Right lobe of liver (tissue), 6 donors: ENCODE measurements at places on chromosomes 11 and 22. TPM values are rescaled to one million over a fixed set of nuclear protein-coding genes. Genes with fewer than 3 reads are reported as not detected.

DNA sequence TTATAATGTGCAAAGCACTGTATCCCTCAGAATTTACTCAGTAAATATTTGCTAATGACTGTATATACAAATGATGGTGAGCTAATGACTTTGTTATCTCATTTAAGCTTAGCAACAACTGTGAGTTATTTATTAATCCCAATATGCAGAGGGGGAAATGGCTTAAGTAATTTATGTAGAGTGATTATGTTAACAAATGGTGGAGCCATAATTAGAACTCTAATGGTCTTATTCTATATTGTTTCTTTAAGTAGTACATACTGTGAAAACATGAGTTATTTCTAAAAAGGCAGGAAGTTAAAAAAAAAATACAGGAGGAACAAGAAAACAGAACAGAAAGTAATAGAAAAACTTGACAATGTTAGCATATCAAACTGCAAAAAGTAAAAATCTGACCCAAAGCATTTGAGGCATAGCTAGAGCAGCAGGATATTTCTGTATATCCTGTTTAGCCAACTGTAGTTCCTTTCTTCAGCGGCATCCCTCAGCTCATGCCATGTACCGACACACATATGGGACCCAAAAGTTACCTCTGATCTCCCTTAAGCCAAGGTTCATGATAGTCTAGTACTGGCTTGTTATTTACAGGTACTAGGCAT lies 94.2 kb downstream of the FCHSD2 start:
- DNase-seq, result no peak
- no peak overlapping the region for H3K4me3 ChIP-seq
- H3K27ac ChIP-seq, result no peak overlapping the region
- no peaks in the 10 kb centered on the region for H3K4me1 ChIP-seq
- H3K36me3 ChIP-seq, result no peaks in the 10 kb centered on the region
- H3K27me3 ChIP-seq, result no peaks in the 10 kb centered on the region

- no peaks in the 10 kb centered on the region for H3K27me3 ChIP-seq
- peaks cover 3% of the 10 kb centered on the region for H3K36me3 ChIP-seq
- no peaks in the 10 kb centered on the region for H3K4me1 ChIP-seq
- no peak for DNase-seq
- H3K4me3 ChIP-seq, result no peak overlapping the region
These were observed 7.2 kb downstream of the CEP164 start for GRCh38 chr11:117334896-117335295.

- peak overlapping the region; percentile 10 for H3K4me3 ChIP-seq
- no peaks in the 10 kb centered on the region for H3K27me3 ChIP-seq
- H3K36me3 ChIP-seq, result no peaks in the 10 kb centered on the region
- H3K4me1 ChIP-seq, result peaks cover 3% of the 10 kb centered on the region
These were observed 55.9 kb downstream of the BMAL1 start for GRCh38 chr11:13333456-13333957.

DNA sequence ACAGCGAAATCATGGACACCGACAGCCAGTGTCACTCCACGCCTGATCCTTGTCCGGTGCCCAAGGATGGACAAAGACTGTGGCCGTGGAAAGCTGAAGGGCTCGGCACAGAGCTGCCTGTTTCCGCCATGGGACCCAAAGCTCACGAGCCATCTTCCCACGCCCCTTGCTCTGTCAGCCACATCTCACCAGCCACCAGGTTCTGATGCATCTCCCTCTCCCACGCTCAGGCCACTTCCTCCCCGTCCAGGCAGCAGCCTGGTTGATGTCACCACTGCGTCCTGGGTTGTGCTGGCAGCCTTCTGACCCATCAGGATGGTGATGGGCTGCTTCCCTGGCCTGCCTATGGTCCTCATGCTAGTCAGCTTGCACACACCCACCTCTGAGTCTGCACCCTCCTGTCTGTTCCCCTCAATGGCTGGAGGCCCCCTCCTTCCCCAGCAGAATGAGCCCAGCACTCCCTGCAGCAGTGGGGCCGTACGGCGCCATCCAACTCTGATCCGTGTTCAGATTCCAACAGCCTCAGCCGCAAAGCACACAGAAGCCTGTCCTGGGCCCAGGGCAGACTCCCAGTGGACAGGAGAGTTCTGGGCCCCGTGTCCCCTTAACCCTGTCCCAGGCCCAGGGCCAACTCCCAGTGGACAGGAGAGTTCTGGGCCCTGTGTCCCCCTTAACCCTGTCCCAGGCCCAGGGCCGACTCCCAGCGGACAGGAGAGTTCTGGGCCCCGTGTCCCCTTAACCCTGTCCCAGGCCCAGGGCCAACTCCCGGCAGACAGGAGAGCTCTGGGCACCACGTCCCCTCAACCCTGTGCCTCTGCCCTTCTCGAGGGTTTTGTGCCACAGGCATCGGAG lies 259.5 kb downstream of the BRD1 start:
- DNase-seq, result peak; percentile 12
- no peaks in the 10 kb centered on the region for H3K27me3 ChIP-seq
- no peak overlapping the region for H3K4me3 ChIP-seq
- no peak overlapping the region for H3K27ac ChIP-seq

- H3K27me3 ChIP-seq, result no peaks in the 10 kb centered on the region
- H3K36me3 ChIP-seq, result no peaks in the 10 kb centered on the region
- H3K4me3 ChIP-seq, result no peak within 1 kb of the TSS
- DNase-seq, result no peak
These were observed at the start of gene CLMP for GRCh38 chr11:123195188-123196059. Gene CLMP, minus strand, starts transcription at chr11:123195248. Its CDS starts 308 bp downstream, at chr11:123194940.

- H3K27ac ChIP-seq, result no peak overlapping the region
- H3K4me3 ChIP-seq, result no peak overlapping the region
- H3K36me3 ChIP-seq, result no peaks in the 10 kb centered on the region
- no peaks in the 10 kb centered on the region for H3K4me1 ChIP-seq
These were observed 652.8 kb downstream of the KCNA4 start for GRCh38 chr11:29364006-29364405.

GRCh38 chr11:74935285-74935684 lies 13.6 kb downstream of the XRRA1 start:
- H3K27me3 ChIP-seq, result no peaks in the 10 kb centered on the region
- H3K4me1 ChIP-seq, result no peaks in the 10 kb centered on the region
- no peak overlapping the region for H3K4me3 ChIP-seq
- DNase-seq, result no peak
- H3K36me3 ChIP-seq, result peaks cover 34% of the 10 kb centered on the region

DNA sequence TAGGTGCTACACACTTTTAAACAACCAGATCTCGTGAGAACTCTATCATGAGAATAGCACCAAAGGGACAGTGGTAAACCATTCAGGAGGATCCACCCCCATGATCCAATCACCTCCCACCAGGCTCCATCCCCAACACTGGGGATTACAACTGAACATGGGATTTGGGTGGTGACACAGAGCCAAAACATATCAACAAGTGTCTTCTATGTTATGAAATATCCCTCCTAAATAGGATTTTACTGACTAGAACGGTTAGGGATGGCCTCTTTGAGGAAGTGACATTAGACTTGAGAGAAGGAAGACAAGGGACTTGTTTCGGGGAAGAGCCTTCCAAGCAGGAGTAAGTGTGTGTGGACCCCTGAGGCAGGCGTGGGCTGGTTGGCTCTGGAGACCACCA lies 11.9 kb upstream of the MRPL11 start:
- no peak for DNase-seq
- H3K4me1 ChIP-seq, result no peaks in the 10 kb centered on the region
- no peak overlapping the region for H3K27ac ChIP-seq
- no peaks in the 10 kb centered on the region for H3K27me3 ChIP-seq
- H3K36me3 ChIP-seq, result no peaks in the 10 kb centered on the region

- no peak overlapping the region for H3K4me3 ChIP-seq
- no peak overlapping the region for H3K27ac ChIP-seq
These were observed 165.3 kb downstream of the TTC28 start for GRCh38 chr22:28514321-28514821.

DNA sequence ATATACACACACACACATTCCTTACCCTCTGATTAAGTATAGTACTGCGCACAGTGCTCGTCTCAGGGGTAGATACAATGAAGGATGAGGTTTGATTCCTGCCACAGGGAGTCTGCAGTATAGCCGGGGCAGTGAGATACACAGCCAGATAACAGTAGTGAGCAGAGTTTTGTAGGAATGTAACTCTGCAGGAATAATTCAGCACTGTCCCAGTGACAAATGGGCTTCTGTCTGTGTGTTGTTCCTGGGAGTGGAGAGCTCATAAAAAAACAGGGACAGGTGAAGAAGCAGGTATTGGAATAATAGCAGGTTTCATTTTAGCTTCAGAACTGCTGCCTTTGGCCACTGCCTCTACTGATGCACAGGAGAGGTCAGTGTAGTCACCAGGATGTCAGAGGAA lies 85.3 kb upstream of the OR9Q1 start:
- no peaks in the 10 kb centered on the region for H3K36me3 ChIP-seq
- no peak overlapping the region for H3K27ac ChIP-seq
- H3K27me3 ChIP-seq, result no peaks in the 10 kb centered on the region
- no peaks in the 10 kb centered on the region for H3K4me1 ChIP-seq

DNA sequence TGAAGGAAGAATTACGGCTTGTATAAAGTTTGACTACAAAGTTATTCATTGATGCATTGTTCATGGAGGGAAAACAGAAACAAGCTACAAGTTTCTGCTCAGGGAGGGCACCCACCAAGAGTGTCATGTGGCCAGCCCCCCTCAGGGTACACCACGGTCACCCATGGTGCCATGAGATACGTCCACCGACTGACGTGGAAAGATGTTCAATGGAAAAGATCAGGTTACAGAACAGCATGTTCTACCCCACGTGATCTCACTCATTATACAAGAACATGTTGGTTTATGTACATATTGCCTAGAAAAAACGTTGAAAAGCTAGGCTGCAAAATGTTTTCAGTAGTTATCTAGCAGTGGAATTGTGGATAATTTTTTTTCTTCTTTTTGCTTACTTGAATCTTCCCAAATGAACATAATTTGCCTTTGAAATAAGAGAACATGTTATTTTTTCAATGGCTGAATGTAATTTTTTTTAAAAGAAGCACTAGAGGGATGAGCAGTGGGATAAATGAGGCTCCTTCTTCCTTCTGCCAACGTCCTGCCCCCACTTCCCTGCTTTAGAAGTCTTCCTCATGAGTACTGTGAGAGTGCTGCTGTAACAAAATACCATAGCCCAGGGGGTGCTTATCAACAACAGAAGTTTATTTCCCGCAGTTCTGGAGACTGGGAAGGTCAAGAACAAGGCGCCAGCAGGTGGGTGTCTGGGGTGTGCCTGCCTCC lies 22.5 kb downstream of the RCN1 start:
- no peak overlapping the region for H3K4me3 ChIP-seq
- DNase-seq, result no peak
- H3K4me1 ChIP-seq, result no peaks in the 10 kb centered on the region
- H3K27me3 ChIP-seq, result no peaks in the 10 kb centered on the region

DNA sequence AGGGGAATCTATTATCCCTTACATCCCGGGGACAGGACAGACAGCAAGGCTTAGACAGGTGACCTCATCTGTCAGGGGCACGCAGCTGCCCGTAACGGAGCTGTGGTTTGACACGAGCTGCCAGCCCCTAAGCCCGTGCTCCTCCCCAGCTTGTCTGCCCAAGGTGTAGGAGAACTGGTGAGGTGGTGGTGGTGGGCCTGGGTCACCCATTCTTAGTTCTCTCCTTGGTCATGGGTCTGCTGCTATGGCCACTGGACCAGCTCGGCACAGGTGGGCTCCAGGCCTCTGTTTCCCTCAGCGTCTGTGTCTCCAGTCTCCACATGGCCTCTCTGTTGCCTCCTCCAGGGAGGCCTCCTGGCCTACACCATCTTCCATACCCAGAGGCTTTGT lies 5.4 kb downstream of the PARVG start:
- H3K27me3 ChIP-seq, result no peaks in the 10 kb centered on the region
- H3K36me3 ChIP-seq, result no peaks in the 10 kb centered on the region
- no peaks in the 10 kb centered on the region for H3K4me1 ChIP-seq
- no peak overlapping the region for H3K4me3 ChIP-seq

- H3K4me3 ChIP-seq, result no peak overlapping the region
- no peak for DNase-seq
- H3K27me3 ChIP-seq, result no peaks in the 10 kb centered on the region
- peaks cover 4% of the 10 kb centered on the region for H3K4me1 ChIP-seq
- H3K27ac ChIP-seq, result no peak overlapping the region
These were observed 58.2 kb downstream of the YAP1 start for GRCh38 chr11:102168481-102168880.

DNA sequence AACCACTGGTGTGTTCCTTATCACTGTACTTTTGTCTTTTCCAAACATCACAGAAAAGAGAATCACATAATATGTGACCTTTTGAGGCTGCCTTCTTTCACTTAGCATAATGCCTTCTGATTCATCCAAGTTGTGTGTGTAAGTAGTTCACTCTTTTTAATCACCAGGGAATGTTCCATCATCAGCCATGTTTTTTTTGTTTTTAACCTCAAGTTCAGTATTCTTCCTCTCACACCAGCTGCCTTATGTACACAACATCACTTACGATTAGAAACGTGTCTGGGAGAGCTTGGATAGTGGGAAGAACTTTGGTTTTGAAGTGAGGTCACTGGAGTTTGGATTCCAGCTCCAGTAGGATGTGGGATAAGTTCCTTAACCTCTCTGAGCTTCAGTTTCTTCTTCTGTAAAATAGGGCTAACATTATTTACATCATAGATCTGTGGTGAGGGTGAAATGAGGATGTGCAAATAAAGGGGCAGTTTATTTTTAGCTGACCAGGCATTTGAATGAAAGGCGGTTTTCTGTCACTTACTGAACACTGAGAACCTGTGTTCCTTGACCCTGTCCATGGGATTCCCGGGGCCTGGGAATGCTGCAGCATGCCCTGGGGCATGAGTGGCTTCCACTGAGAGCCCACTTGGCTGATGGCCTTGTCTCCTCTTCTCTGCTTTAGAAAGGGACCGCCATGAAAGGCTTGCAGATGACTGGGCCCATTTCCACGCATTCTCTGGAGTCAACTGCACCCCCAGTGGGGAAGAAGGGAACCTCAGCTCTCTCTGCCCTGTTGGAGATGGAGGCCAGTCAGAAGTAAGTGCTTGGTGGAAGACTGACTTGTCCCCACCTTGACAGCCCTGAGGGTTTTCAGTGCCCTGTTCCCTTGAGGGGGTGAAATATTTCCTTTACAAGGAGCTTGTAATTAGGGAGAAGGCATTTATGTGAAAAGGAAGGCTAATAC lies 92.6 kb downstream of the DEPDC5 start:
- H3K36me3 ChIP-seq, result peaks cover 82% of the 10 kb centered on the region
- no peaks in the 10 kb centered on the region for H3K4me1 ChIP-seq
- no peak overlapping the region for H3K27ac ChIP-seq

DNA sequence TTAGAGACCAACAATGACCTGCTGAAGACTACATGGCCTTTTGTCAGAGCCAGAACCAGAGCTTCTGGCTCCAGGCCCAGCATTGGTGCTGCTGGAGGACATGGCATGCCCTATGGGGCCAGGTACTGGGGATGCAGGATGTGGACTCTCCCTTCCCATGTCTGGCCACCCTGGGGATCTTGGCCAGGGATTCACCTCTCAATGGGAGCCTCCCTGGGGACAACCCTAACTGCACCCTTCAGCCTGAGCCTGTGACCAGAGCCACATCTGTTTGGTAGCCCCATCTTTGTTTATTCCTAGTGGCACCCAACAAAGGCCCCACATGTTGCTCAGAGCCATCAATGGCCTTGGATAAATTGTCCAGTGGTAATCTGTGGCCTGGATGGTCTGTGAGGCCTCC lies 5.8 kb downstream of the KLHL35 start:
- H3K27me3 ChIP-seq, result no peaks in the 10 kb centered on the region
- H3K4me1 ChIP-seq, result peaks cover 8% of the 10 kb centered on the region
- H3K27ac ChIP-seq, result no peak overlapping the region
- no peak for DNase-seq
- no peaks in the 10 kb centered on the region for H3K36me3 ChIP-seq
- H3K4me3 ChIP-seq, result no peak overlapping the region

- H3K4me1 ChIP-seq, result no peaks in the 10 kb centered on the region
- H3K27me3 ChIP-seq, result no peaks in the 10 kb centered on the region
- H3K36me3 ChIP-seq, result no peaks in the 10 kb centered on the region
- DNase-seq, result no peak
These were observed 258.3 kb downstream of the LRRC4C start for GRCh38 chr11:41201156-41201555.

FOSL1 gene
- not detected for total RNA-seq

IGLL5 gene
- 2.6 TPM for total RNA-seq

PHLDA2 gene
- total RNA-seq, result 0.62 TPM

FAM180B gene
- total RNA-seq, result not detected

TRIM49C gene
- not detected for total RNA-seq

C11orf52 gene
- total RNA-seq, result 10.1 TPM

SLC7A4 gene
- 0.15 TPM for total RNA-seq
